ENCODE measurements at places on chromosomes 5 and 9.

- DNase-seq = no peak
Measured at GRCh38 chr9:20462410-20462809, 159.9 kb downstream of the MLLT3 start.

- DNase-seq = no peak
Measured at GRCh38 chr5:96110300-96110699, 148.6 kb upstream of the ELL2 start.

DNA sequence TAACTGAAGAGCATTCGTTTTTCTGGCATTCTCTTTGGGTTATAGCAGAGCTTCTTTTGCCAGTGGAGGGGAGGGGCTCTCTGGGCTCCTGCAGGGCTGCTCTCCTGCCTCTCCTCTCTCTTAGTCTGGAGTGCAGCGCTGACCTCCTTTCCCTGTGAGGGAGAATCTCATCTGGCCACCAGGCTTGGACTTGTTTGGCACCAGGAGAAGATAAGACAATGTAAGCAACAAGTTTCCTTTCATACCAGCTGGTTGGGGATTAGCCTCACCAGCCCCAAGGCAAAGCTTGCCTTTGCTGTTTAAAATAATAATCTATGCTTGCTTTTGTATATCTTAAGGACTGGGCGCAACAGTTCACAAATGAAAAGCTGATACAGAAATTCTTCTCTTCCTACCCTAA, 196.4 kb downstream of the TLE4 start:
- peak; percentile 63 for DNase-seq

GRCh38 chr9:14723301-14723700, 768 bp upstream of the CER1 start:
- DNase-seq = no peak

DNA sequence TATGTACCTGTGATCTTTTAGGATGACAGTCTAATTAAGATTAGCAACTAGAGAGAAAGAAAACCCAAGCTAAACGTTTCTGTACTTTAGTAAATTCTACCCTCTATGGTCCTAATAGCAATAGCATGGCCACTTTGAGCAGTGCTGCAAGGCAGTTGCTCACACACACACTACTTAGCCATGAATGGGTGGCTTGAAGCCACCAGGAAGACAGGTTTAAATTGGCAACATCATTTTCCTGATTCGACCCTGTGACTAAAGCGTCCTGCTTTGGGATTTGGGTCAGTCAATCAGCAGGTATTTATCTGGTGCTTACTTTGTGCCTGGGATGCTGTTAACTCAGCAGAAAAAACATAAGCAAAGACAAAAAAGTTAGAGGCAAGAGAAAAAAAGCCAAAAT, 150.6 kb downstream of the ARRDC3 start:
- DNase-seq = no peak

DNA sequence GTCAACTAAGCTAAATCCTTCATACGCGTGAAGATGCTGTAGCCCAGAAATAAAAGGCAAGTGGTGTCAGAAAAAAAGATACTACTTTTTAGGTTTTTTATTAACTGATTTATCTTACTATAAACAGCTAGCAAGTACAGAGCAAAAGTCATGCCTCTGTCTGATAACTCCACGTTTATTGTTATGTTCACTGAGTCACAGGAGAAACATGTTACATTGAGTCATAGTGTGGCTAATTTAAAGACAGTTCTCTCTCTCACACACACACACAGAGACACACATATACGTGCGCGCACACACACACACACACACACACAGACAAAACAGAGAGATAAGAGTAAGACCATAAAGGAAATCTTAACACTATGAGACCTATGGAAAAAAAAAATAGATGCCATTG, 770.0 kb upstream of the CDH10 start:
- DNase-seq = no peak

- no peak for DNase-seq
Measured at GRCh38 chr9:123556464-123557435, 200.8 kb downstream of the CRB2 start.

- DNase-seq = no peak
Measured at GRCh38 chr5:39599721-39600431, 175.1 kb upstream of the DAB2 start.

DNA sequence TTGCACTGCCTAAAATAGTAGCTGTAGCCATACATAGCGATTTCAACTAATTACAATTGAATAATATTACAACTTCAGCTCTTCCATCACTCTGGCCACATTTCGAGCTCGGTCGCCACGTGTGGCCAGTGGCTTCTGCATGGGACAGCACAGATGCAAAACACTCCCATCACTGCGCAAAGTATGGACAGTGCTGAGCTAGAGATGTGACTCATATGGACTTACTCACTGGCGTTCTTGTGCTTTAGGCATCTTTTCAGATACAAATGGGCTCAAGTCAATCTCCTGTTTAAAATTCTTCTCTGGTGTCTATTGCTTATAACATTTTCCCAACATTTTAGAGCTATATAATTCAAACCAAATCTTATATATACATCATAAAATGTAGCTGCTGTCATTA, 222.7 kb downstream of the ELAVL2 start:
- DNase-seq = no peak

DNA sequence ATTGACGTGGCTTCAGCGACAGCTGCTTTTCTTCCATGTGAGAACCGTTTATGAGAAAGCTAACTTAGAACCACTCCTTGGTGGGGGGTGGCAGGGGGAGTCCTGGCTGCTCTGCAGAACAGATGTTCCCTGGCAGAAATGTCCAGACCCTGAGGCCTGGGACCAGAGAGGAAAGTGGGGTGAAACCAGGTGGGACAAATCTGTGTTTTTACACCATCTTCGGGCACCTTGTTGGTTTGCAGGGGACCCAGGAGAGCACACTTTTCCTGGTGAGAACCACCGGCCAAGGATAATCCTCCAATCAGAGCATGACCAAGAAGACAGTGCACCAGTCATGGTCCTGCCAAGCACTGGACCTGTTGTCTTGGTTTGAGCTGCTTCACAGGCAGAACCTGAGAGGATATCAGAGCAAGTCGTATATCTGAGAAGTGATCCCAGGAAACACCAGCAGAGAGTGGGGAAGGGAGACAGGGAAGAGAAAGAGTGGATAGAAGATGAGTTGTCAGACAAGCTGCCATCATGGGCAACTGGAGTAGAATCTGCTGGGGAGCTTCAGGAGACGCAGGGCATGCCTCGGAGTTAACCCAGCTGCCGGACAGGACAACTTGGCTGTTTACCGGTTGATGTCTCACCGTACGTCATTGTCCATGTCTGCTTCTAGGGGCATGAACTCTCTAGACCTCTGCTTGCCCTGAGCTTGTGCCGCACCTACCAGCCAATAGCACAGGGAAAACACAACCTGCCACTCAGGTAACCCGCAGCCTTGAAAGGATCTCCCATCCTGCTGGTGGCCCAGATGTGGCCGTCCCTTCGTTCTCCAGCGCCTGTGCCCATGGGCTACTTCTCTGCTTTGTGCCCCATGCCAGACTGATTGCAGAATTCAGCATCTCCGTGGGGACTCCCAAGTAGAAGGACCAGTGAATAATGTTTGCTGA, 178.4 kb upstream of the MVB12B start:
- peak; percentile 10 for DNase-seq

GRCh38 chr5:174418809-174419539, 305.4 kb upstream of the MSX2 start:
- DNase-seq = no peak

GRCh38 chr5:52262844-52263243, 524.9 kb upstream of the ITGA1 start:
- no peak for DNase-seq

DNA sequence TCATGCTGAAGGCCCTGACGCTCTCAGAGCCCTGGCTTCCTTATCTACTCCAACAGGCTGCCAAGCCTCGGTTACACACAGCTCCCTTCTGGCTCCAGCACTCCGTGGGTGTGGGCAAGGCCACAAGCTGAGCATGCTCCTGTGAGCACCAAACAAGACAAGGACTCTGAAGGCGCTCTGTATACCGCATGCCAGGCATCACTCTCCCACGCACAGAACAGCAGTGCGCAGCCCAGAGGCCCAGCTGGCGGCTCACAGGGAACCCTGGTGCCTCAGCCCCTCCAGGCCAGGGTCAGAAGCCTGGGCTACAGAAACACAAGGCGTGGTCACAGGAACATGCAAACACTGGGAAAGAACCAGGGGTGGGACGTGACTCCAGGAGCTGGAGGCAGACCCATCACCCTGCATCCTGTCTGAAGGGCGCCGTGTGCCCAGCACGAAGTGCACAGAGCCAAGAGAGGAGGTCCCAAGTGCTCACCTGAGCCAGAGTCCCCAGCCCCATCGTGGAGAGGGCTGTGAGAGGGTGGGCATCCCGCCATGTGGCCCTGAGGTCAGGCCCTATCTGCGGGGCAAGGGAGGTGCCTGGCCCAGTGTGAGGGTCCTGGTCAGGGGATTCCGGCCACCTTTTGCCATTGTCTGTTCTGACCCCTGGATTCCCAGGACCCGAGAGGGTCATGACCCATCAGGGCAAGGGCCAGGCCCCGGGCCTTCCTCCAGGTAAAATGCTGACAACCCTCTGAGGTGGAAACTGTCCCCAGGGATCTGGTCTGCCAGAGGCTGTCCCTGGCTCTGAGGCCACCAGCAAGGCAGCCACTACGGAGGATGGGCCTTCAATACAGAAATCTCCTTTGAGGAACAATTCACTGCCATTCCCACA, 54.7 kb downstream of the COL23A1 start:
- DNase-seq = no peak

DNA sequence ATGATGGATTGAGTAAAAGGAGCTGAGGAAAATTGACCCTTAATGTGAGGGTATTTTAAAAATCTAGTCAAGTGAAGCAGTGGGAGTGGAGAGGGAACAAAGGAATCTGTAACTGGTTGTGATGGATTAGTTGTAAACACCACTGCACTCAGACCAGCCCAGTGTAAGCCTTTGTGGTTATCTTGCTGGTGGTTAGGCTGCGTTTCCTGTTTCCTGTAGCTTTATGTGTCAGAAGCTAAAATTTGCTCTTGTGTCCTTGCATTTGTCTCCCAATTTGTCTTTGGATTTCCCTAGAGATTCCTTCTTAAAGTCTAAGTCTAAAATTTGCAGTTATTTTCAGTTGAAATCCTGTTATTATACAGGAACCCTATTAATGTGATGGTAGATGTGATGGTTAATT, 6.3 kb downstream of the IFNA21 start:
- no peak for DNase-seq

DNA sequence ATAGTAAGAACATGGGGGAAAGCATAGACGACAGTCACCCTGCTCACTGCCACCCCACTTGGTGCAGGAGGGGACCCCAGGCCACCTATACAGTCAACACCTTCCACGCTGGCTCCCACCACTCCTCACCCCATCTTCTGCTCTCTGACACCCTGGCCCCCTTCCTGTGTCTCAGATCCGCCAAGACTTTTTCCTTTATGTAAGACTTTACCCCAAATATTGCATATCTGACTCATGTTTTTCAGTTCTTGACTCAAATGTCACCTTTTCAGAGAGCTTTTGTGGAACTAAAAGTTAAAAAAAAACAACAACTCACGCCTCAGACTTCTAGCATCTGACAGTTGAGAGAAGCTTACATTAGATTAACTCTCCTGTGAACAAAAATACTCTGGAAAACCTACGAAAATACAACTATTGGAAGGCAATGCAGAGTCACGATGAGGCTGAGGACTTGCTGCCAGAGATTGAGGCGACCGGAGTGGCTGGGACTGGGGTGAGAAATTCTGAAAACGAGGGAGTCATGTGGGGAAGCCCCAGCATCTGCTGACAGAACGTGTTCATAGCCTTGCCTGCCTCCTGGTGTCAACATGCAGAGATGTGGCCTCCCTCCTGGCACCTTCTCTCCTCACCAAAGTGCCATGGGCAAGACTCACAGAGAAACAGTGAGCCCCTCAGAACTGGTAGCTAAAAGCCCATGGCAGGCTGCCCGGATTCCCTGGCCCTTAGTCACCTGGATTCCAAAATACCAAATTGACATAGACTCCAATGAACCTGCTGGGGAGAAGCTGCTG, 22.4 kb upstream of the FCN2 start:
- DNase-seq = peak; percentile 58

DNA sequence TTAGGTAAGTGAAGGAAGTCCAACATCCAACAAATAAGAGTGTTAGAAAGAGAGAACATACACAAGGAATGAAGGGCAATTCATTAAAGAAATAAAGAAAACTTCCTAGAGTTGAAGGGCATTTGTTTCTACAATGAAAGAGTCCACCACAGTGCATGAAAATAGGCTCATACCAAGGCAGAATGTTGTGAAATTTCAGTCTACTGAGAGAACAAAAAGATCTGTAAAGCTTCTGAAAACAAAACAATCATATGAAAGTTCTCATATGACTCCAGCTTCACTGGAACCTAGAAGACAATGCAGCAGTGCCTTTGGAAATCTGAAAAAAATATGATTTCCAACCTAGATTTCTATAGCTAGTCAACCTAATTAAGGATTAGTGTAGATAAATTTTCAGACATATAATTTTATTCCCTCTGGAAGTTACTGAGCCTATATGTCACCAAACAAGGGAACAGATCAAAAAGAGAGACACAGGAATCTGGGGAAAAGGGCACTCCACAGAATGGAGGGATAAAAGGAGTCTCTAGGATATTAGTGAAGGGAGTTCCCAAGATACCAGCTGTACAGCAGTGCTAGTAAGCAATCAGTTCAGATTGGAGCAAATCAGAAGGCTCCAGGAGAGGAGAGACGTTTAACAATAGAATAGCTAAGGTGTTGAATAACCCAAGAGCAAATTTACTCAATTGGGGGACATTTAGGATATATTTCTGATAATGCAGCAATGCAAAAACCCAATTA, 5.8 kb downstream of the C5orf58 start:
- DNase-seq = no peak

DNA sequence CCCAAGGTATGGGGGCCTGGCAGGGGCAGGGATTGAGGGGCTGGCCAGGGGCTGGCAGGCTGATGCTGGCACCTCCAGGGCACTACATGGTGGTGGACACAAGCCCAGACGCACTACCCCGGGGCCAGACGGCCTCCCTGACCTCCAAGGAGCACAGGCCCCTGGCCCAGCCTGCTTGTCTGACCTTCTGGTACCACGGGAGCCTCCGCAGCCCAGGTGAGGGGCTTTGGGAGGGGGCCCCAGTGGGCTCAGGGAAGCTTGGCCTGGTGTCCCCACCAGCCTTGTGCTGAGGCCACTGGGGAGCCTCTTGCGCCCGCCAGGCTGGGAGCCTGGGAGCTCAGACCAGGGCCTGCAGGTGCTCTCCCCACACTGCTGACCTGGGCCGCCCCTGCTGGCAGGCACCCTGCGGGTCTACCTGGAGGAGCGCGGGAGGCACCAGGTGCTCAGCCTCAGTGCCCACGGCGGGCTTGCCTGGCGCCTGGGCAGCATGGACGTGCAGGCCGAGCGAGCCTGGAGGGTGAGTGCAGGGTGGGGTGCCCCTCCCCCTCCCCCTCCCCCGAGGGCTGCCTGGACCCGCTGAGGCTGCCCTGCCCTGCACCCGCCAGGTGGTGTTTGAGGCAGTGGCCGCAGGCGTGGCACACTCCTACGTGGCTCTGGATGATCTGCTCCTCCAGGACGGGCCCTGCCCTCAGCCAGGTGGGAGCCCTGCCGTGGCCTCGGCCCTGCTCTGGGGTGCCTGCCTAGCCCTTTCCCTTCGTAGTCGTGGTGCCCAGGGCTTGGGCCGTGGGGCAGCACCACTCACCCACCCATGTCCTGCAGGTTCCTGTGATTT, 5.7 kb downstream of the MAMDC4 start:
- peak; percentile 28 for DNase-seq

Measured in ovary (tissue), 10 donors.